Vagina (tissue), 2 donors: ENCODE measurements at places on chromosomes 6 and 20. TPM values are rescaled to one million over a fixed set of nuclear protein-coding genes. Genes with fewer than 3 reads are reported as not detected.

- H3K27me3 ChIP-seq = no peaks in the 10 kb centered on the region
- H3K36me3 ChIP-seq = no peaks in the 10 kb centered on the region
- H3K4me1 ChIP-seq = no peaks in the 10 kb centered on the region
- H3K4me3 ChIP-seq = no peak overlapping the region
- no peak overlapping the region for H3K27ac ChIP-seq
Observed at GRCh38 chr6:81785377-81785776, 32.9 kb upstream of the TENT5A start.

Gene COL21A1
- total RNA-seq = 16.7 TPM

DNA sequence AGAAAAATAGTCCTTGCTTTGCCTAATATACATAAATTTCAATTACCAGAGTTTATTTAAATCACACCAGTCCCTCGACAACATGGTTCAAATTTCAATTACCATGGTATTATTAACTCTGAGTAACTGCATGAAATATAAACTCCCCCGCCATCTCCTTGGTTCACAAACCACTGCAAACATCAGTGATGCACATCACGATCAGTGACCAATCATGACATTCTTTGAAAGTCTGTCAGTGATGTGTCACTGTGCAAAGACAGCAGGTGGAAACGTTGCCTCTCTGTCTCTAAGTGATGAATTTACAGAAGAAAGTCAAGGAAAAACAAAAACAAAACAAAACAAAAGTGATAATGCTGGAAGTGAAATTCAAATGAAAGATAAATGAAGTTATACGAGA lies 86.7 kb downstream of the TASP1 start:
- no peak for DNase-seq
- H3K36me3 ChIP-seq = no peaks in the 10 kb centered on the region
- no peaks in the 10 kb centered on the region for H3K27me3 ChIP-seq
- no peak overlapping the region for H3K27ac ChIP-seq
- no peaks in the 10 kb centered on the region for H3K4me1 ChIP-seq

DNA sequence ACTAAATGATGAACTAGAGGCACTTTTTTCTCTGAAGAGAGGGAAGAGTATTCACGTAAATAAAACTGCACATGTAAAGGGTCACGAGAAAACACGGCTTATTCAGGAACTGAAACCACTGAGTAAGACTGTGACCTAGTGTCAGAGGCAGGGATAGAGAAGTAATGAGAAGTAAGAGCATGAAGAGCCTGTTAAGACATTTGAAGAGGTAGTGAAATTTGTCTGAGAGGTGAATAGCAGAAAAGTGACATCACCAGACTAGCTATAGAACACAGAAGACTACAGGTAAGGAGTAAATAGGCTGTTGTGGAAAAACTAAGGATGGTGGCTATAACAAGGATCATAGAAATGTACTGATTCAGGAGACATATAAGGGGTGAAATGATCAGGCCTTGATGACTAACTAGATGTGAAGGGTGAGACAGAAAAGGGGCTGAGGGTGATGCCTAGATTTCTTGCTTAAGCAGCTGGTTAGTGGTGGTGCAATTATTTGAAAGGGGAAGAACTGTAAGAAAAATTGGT lies 76.8 kb downstream of the REV3L start:
- no peak overlapping the region for H3K4me3 ChIP-seq
- H3K4me1 ChIP-seq = peaks cover 4% of the 10 kb centered on the region
- no peaks in the 10 kb centered on the region for H3K36me3 ChIP-seq
- H3K27ac ChIP-seq = no peak overlapping the region
- DNase-seq = no peak

Gene SLC17A5
- 10.1 TPM for total RNA-seq

Gene CST4
- not detected for total RNA-seq

Gene ZNF311
- total RNA-seq = 0.25 TPM
